ENCODE measurements at places on chromosomes 7 and 10.

- no peak for DNase-seq
These were observed 27.2 kb upstream of the AP5Z1 start for GRCh38 chr7:4748231-4748681.

GRCh38 chr7:107563081-107563774 lies 492 bp downstream of the COG5 start:
- no peak for DNase-seq

- DNase-seq: no peak
These were observed 135.2 kb downstream of the INHBA start for GRCh38 chr7:41567731-41568114.

DNA sequence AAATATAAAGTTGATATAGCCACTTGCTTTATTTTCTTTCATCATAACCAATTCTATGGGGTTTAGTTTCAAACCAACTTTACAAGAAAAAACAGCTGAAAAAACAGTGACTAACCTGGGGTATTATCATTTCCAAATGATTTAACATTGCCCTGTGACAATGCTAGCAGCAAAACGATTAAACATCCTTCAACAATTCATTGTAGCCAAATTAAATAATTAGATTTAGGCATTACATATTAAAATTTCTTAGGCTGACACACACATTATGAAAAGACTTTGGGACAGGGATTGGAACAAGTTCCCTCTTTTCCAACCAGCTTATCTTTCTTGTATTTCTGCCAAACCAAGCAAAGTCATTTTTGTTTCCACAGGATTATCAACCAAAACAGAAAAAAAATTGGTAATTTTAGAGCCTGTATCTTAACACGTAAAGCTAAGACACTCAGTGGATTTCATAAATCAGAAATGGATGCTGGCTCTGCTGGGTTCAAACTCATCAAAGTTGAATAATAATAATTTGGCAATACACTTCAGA lies 84.0 kb downstream of the SEMA3D start:
- DNase-seq: no peak

- no peak for DNase-seq
These were observed 60.2 kb downstream of the CLRN3 start for GRCh38 chr10:127832501-127832900.

DNA sequence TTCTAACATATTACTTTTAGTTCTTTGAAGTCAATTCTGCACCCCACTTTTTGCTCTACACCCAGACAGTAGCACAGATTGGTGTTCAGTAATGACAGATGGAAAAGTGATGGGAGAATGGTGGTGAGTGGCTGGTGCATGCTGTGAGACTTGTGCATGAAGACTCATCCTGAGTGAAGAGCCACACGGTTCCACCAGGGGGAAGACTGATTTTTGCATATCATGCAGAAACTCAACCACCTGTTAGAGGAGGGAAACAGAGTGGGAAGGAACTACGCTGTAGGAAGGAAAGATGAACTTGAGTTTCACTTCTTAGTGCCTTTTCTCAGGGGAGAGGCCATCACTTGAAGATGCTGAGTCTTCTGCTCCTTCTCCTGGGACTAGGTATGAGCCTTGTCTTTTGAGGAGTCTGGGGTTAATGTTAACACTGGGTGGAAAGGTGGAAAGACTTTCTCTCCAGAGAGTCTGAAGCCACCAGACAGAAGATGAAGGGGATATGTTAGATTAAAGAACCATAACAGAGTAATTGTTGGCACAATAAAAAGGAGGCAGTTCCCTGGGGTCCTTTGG lies 9.3 kb upstream of the PRSS1 start:
- no peak for DNase-seq

- DNase-seq: no peak
These were observed 83.8 kb downstream of the EBLN1 start for GRCh38 chr10:22133749-22134624.

DNA sequence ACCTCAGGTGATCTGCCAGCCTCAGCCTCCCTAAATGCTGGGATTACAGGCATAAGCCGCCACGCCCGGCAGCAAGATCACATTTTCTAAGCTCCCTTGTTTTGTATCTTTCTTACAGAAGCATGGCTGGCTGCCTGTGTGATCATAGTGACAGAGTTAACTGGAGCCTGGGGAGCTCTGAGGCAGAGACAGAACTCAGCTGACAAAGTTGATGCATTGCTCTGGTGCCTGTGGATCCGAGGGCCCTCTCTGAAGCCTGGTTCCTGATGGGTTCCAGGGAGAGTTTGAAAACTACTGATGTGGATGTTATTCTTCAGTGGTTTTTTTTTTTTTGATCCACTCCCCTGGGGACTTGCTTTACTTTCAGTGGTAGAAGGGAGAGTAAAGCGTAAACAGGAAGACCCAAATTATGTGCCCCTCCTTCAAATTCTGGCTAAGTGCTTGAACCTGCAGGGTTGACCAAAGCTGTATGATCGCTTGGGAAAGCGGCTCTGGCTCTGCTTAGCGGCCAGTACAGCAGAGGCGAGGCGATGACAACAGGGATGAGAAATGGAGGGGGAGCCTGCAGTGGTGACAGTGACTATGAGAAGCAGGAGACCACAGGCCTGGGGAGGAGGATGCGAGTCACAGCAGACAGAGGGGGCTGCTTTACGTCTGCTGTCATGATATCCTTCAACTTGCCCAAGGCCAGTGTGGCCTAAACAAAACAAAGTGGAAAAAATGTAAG lies 6.8 kb upstream of the EFCAB10 start:
- no peak for DNase-seq

- DNase-seq: no peak
These were observed 3.5 kb upstream of the FAM20C start for GRCh38 chr7:188727-189500.

DNA sequence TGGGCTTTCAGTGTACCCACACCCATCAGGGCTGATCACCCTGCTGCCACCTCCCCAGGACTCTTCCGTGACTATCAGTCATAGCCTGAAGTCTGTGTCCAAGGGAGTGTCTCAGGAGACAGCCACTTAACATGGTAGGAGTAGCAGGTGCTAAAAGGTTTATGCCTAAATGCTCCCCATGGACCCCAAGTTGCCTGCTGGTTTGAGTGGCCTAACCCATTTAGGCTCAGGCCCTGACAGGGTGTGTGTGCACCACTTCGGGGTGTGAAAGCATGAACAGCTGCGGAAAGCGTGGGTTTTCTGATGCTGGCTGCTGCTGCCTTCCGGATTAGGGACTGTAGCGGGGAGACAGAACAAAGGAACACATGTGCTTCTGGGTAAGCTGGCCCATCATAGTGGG lies 93.2 kb upstream of the SAMD8 start:
- no peak for DNase-seq
